ENCODE measurements at places on chromosomes 4 and X.

- DNase-seq, result no peak
Observed at GRCh38 chr4:101005659-101006058, 341.7 kb downstream of the PPP3CA start.

DNA sequence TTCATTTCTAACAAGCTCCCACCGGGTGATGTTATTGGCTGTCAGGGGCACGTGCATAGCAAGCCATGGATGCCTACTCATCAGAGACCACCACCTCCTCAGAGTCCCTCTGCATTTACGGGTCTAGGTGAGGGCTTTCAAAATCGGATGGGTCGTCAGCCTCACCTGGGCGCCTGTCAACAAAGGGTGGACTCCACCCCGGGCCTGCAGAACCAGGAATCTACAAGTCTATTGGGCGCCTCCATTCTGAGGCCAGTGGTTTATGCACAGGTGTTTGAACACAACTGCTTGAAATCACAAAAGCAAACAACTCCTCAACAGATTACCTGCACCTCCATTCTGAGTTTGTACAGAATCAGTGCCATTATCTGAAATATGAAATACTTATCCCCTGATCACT is 318.9 kb downstream of the PTTG2 start:
- DNase-seq, result no peak

GRCh38 chr4:56348576-56348975 is 38.7 kb downstream of the AASDH start:
- DNase-seq, result no peak

DNA sequence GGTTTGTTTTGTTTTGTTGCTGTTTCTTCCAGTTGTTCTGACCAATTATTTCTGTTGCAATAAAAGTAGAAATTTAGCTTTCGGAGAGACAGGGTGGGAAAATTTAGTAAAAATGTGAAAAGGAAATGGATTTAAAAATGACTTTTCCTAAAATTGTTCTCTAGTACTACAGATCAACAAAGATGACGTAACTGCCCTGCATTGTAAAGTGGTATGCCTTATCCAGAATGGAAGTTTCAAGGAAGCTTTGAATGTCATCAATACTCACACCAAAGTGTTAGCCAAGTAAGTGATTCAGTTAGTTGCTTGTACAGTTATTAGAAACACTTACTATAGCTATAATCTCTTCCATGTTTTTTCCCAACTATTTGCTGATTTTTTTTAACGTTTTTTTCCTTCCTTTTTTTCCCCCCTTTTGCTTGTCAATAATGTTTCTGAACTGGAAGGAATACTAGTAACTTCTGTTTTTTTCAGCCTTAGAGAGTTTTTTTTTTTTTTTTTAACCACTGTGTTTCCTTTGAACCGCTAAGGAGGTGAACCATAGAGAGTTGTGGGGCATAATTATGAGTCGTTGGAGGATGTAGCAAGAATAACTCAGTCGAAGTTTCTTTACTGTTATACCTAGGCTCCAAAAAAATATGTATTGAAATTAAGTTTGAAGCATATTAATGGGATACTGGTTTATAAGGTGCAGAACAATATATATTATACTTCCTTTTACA is 2.2 kb downstream of the SRP72 start:
- no peak for DNase-seq

GRCh38 chrX:48806081-48806480 is 4.2 kb downstream of the HDAC6 start:
- DNase-seq, result no peak

GRCh38 chrX:13376857-13377549 is 57.1 kb upstream of the ATXN3L start:
- no peak for DNase-seq

DNA sequence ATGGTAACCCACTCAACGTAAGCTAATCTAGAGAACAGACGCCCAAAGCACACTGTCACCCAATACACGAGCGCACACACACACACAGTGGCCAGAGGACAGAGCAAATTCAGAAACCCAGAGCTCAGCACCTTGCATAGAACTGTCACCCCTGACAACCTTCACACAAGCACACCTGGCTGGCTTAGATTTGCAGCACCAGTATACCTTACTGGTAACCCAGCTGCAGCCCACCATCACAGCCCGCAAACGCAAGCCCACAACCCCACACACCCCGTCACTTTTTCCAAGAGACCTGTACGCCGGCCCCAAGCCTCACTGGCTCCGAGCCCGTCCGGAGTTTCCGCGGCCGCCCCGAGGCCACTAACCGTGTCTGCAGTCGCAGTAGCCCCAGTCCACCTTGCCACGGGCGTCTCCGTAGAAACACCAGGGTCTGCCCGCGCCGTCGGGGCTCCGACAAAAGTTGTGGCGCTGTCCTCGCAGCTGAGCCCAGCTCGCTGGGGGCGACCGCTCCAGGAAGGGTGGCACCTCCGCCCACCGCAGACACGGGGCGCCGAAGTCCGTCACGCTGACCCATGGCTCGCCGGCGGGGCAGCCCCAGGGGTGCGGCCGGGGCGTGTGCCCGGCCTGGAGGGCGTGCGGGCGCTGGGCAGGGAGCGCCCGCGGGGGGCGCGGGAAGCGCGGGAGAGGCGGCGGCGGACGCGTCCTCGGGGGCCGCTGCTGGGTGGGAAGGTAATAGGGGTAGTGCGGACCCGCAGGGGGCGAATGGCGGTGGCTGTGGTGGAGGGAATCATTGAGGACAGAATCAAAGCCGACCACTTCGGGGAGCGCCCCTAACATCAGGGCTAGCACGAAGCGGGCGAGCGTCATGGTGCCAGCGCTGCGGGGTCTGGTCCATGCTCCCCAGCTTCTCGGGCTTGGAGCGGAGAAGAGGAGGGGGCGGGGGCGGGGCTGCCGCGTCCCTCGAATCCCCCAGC is 664 bp downstream of the PRSS12 start:
- DNase-seq, result no peak

DNA sequence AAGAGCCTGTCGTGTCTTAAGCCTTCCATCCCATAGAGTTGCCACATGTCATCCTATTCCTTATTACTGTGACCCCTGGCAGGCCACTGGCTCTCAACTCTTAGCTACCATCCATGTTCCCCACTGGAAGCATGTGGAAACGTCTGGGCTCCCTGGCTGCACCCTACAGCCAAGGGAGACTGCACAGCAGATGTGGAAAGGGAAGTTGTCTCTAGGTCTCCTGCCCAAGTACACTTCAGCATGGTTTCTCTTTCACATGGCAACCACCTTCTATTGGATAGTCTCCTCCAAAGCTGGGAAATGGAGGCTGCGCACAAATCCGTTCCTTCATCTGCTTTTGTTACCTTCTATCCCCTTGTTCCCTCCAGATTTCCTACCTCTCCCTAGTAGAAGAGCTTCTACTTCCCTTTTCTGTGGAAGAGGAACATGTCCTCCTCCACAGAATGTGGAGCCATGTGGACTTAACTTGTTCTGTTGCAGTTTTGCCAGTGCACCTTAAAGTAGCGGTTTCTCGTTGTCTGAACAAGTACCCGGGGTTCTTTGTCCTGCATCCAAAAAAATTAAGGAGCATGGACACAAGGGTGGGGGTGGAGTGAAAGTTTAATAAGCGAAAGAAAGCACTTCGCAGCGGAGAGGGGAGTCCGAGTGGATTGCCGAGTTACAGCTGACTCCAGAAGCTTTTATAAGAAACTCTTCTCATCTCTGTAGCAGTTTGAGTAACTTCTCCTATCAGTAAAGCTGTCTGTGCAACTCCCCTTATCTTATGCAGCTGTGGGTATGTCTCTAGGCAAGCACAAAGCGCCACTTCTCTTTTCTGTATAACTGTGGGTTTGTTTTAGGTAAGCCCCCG is 52.5 kb downstream of the HMGB2 start:
- no peak for DNase-seq

DNA sequence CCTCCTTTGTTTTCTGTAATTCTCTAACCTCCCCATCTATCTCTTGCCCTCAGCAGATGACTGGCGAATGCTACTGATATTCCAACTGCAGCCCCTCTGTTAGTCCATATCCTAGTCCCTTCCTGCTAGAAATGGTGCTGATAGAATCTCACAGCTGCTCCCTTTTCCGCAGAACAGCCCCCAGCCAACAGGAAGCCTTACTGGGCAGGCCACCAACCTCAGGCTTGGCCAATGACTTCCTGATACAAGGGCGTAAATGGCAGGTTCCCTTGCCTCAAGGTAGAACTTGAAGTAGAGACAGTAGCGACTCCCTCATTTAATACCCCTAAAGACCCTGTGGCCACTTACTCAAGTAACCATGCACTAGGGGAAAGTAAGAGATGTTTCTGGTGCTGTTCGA is 26.7 kb upstream of the SLC2A9 start:
- DNase-seq, result peak; percentile 52

DNA sequence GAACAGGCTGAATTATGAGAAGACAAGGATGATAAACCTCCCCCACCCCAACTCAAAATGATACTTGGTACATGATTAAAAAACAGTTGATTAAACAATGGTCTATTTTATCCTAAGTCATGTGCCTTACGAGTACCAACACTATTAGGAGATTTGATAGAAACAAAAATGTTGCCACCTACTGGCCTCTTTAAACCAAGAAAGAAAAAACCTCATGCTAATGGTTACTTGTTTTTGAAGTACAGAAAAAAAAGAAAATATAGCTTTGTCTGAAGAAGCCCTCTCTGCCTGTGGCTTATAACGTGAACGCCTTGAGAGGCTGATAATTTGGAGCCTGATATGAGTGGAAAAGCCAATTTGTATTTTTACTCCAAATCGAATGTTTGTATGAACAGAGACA is 538.2 kb downstream of the DMD start:
- no peak for DNase-seq

DNA sequence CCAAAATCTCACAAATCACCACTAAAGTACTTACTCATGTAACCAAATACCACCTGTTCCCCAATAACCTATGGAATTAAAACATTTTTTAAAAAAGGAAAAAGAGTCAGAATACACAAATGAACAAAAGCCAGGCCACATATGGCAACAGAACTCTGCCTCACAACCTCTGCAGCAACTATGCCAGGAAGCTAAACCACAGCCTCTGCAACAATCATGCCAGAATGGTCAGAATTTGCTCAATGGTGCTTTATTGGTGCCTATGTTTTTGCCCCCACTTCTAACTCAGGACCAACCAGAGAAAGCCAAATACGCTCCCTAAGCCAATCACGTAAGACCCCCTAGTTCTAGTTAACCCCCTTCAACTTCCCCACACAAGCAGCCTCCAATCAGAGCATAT is 69.6 kb downstream of the HOPX start:
- DNase-seq, result no peak

DNA sequence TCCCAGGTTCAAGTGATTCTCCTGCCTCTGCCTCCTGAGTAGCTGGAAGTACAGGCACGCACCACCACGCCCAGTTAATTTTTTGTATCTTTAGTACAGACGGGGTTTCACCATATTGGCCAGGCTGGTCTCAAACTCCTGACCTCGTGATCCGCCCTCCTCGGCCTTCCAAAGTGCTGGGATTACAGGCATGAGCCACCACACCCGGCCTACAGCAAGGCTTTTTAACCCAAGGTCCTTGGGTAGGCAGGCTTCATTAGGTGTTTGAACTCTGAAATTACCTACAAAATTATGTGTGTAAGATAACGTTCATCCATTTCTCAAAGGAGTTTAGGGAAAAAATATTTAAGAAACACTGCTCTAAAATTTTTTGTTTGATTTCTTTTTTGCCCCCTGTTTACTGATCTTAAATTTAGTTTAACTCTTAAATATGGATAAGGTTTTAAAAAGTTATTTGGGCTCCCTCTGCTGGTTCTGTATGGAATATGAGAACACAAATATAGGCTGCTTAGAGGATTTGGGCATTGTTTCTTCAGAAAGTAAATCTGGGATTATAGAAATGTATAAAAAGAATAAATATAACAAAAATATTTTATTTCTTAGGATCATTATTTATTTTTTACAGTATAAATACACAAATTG is 92.8 kb downstream of the CBR4 start:
- no peak for DNase-seq

GRCh38 chr4:87399148-87399547 is 8.2 kb upstream of the HSD17B11 start:
- no peak for DNase-seq

GRCh38 chrX:18961686-18962085 is 22.2 kb downstream of the PHKA2 start:
- no peak for DNase-seq

All from vagina (tissue), 2 donors.